ENCODE measurements at places on chromosomes 6 and 20.

DNA sequence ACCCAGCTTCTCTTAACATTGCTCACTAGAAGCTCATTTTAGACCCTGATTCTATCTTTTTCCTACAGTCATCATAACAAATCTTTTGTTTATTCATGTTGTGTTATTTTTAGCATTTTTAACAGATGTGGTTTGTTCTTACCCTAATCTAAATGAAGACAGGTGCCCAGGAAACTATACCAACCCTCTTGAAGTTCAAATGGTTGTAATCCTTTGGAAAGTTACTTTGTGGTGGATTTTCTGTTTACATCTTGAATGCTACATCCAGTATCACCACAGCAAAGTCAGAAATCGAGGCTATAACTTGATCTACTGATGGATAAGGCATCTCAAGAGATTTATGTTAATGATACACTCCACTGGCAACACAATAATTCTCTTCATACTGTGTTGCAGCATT, 26.2 kb downstream of the SMAP1 start:
- DNase-seq, result no peak

DNA sequence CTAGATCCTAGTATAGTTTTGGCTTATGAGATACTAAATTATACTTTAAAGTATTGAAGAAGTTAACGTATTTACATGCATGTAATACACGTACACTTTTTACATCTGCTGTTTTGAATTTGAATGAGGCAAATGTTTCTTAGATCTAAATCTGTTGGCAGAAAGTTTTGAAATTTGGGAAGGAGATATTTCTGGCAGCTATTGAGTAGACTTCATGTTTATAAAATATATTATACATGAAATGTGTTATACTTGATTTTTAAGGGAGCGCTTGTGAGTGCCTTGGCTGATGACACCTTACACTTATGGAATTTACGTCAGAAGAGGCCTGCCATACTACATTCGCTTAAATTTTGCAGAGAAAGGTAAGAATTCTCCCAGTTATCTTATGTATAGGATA, 34.7 kb downstream of the STXBP5 start:
- DNase-seq, result no peak

DNA sequence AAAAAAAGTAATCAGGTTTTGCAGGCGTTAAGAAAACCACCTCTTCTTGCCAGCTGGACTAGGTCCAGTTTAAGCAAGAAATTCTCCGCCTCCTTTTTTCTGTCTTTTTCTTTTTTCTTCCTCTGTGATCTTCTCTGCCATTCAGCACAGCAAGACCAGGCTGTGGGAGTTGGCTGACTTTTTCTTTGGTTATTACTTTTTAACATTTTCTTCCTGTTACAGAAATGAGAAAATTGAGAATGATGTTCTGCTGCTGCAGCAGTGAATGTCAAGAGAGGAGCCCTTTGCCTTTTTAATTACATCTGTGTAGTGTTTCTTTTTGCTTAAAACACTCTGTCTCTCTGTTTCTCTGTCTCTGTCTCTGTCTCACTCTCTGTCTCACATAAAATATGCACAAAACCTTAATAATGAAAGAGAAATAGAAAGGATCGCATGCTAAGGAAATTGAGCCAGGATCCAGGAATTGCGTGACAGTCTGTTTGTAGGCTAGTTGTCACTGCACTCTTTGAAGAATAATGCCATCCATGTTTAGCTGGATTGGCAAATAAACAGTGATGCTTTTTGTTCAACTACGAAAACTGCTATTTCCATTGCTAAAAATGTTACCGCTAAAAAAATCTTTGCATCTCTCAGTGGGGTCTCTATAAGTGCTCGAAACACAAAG, 103.2 kb upstream of the SUPT3H start:
- DNase-seq, result no peak

- DNase-seq, result no peak
Measured at GRCh38 chr20:22475662-22476061, 108.7 kb downstream of the FOXA2 start.

DNA sequence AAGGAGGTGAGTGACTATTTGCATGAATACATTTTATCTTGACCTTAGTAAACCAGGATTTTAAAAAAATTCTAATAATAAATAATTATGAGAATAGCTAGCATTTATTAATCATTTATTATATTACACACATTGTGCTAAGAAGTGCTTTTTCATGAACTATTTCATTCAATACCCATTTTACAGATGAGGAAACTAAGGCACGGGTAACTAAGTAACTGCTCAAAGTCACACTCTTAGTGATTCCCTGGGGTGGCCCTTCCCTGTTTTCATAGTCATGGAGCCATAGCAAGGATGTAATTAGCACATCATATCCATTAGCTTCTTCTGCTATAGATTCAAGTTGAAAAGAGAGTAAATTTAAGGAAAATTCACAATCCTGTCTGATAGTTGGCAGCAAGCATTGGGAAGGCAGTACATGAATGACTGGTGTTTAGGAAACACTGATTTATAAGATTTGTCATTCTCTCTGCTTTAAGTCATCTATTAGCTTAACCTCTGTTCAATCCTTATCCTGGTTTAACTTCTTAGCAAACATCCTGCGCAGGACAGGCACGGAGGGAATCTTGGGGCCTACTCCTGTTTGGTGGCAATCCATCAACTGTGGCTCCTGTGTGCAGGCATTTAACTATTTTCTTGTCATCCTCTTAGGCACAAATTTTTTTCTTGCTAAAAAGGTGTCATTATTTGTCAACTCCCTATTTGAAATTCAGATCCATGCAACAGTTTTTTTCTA, 68.3 kb downstream of the RIN2 start:
- no peak for DNase-seq

Measured in DMS79 treated with DMSO at 0.1 percent for 48 hours (cell line).